ENCODE measurements at places on chromosomes 7 and 10.
A peak's percentile ranks its signal among the peaks of the same experiment; 100 is the strongest.

DNA sequence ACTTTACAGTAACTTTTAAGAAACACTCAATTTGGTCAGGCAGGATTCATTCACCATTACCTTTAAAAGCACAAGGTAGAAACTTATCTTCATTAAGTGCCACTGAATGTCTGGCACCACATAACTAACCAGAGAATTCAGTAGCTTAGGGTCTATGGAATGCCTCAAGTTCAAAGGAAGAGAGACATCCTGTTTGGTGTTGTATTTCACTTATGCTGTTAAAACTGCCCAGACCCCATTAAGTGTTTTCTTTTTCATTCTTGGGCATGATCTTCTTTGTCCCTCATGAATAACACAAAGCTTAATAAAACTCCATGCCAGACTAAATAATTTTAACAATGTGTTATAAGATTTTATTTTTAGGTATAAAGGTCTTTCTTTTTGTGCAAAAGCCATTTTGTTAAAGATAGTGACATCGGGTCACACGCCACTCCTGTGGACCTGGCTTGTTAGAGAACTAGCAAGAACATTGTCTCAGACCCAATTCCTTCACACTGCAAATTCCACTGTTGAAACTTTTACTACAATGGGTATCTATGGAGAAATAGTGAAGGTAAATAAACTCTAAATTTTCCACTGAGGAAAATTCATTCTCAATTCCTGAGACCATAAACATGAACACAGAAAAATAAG lies 221.0 kb downstream of the TWIST1 start:
- DNase-seq, result no peak

GRCh38 chr10:11023009-11023953 lies 5.6 kb downstream of the CELF2 start:
- no peak for DNase-seq

DNA sequence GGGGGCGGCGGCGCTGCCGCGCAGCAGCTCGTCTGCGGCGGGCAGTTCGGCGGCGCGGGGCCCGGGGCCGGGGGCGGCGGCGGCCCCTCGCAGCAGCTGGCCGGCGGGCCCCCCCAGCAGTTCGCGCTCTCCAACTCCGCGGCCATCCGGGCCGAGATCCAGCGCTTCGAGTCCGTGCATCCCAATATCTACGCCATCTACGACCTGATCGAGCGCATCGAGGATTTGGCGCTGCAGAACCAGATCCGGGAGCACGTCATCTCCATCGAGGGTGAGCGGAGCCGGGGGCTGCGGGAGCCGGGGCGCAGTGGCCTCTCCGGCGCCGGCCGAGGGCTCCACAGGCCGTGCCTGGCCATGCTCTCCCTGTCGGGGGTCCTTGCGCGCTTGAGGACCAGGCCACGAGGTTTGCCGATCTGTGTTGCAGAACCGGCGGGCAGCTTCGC lies 548 bp downstream of the AGAP3 start:
- DNase-seq, result no peak

DNA sequence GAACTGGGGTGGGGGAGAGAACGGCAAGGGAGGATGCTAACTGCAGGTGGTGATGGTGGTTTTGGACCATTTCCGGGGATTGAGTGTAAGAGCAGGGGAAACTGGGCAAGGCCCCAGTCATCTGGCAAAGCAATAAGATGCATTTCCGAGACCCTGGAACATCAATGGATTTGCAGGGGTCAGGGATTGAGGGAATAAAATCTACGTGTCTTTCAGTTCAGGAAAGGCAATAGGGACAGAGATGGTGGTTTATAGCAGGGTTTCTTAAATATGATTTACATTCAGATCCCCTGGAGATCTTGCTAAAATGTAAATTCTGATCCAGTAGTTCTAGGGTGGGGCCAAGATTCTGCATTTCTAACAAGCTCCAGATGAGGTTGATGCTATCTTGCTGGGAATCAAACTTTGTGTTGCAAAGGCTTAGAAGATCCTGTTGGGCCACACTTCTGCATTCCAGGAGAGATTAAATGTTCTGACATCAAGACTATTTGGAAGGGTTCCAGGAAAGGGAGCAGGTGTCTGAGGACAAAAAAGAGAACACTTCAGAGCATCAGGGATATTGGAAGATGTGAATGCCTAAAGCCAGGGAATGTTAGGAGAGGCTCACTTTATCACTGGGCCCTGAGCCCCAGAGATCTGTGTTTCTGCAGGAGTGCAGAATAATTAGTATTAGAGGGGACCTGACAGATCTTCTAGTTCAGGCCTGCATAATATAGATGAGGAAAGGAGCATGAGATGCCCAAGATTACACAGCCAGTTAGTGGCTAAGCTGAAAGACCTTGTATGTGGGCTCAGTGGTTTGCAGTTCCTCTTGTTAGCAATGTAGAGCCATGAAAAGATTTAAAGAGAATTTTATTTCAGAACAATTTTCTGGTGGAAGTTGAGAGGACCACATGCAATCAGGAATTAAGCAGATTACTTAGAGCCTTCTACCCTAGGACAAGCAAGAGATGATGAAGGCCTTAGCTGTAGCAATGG lies 32.4 kb downstream of the BLNK start:
- no peak for DNase-seq

- no peak for DNase-seq
Observed at GRCh38 chr7:43554423-43554822, 28.5 kb upstream of the STK17A start.

GRCh38 chr7:131893631-131894340 lies 337.4 kb upstream of the PODXL start:
- no peak for DNase-seq

GRCh38 chr7:3434611-3435010 lies 133.6 kb downstream of the SDK1 start:
- DNase-seq, result no peak

DNA sequence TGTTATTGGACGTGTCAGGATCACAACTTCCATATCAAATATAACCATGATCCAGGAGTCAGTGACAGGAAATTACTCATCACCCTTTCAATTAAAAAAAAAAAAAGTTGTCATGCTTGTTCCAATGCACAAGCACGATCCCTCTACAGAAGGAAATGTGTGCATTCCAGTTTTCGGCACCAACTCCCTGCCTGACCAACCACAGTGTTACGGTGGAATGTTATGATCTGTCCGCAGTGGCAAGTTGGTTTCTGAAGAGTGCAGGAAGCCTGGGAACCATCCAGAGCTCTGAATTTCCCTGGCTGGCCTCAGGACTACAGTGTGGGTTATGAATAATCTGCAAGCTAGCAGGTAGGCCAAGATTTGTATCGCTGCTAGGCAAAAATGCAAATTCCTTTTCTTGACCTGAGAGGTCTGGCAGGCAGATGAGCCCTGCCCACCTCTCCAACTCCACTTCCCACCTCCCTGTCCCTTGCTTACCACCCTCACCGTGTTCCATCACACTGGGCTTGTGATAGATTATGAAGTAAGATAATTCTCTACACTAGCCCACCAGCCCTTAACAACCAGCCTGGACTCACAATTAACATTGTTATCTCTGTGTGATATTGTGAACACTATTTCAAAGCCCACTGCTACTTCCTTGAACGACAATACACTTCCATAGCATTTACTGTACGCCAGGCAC lies 20.4 kb downstream of the FRMPD2 start:
- DNase-seq, result peak; percentile 72

DNA sequence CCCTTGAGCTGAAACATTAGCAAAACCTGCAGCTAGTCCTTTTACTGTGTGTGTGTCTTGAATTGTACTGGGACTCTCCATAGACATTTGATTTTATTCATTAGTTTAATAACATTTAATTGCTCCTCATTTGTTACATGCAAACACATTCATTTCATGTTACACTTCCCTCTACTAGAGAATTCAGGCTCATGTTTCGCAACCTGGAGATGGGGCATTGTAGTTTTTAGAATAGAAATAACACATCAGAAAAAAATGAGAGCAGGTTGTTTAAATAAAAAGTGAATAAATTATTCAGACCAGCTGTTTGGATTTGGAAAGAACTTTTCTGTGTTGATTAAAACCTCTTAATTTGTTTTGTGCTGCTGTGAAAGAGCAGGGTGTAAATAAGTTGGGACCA lies 243.9 kb downstream of the ETV1 start:
- no peak for DNase-seq

All from SJSA1 (cell line).